ENCODE measurements at places on chromosomes 5 and 9. TPM values are rescaled to one million over a fixed set of nuclear protein-coding genes. Genes with fewer than 3 reads are reported as not detected.

The ANKRD20A1 gene
- total RNA-seq, result not detected

The SAPCD2 gene
- total RNA-seq, result 5.7 TPM

The RLN1 gene
- total RNA-seq, result 0.30 TPM

The DAB2IP gene
- total RNA-seq, result 67.1 TPM

The SPATA31D4 gene
- not detected for total RNA-seq

The C9orf50 gene
- total RNA-seq, result not detected

The FAM219A gene
- total RNA-seq, result 13.1 TPM

The KIF4B gene
- not detected for total RNA-seq

The CKS2 gene
- total RNA-seq, result 24.7 TPM

The PCDHA9 gene
- 0.07 TPM for total RNA-seq

The PCDHB15 gene
- 1.1 TPM for total RNA-seq

All from lower leg skin (tissue), 4 donors.